Breast epithelium (tissue), 4 donors: ENCODE measurements at places on chromosomes 16 and 17.

GRCh38 chr17:79023886-79024771 lies at the start of gene C1QTNF1:
C1QTNF1 (plus strand) TSS chr17:79024169; CDS start chr17:79043969, 19,800 bp downstream.
- H3K27me3 ChIP-seq, result no peaks in the 10 kb centered on the region
- H3K27ac ChIP-seq, result peak within 1 kb of the TSS; percentile 77
- DNase-seq, result peak; percentile 66
- peak within 1 kb of the TSS; percentile 56 for H3K4me3 ChIP-seq
- H3K36me3 ChIP-seq, result no peaks in the 10 kb centered on the region

GRCh38 chr17:1035546-1036170 lies 38.7 kb downstream of the TIMM22 start:
- DNase-seq, result no peak
- H3K27ac ChIP-seq, result no peak overlapping the region
- peaks cover 17% of the 10 kb centered on the region for H3K4me1 ChIP-seq

DNA sequence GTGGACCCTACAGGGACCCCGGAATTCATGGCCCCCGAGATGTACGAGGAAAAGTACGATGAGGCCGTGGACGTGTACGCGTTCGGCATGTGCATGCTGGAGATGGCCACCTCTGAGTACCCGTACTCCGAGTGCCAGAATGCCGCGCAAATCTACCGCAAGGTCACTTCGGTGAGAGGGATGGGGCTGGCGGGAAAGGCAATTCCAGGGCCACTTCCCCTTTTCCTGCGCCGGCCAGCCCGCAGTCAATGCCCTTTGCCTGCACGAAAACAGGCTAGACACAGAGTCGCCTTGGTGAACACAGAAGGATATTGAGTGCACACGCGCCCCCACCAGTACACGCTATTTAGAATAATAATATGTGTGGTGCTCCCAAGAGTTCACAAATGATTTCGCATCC lies 4.0 kb downstream of the WNK4 start:
- DNase-seq, result no peak
- H3K27ac ChIP-seq, result no peak overlapping the region
- no peak overlapping the region for H3K4me3 ChIP-seq
- H3K36me3 ChIP-seq, result no peaks in the 10 kb centered on the region
- H3K27me3 ChIP-seq, result no peaks in the 10 kb centered on the region

DNA sequence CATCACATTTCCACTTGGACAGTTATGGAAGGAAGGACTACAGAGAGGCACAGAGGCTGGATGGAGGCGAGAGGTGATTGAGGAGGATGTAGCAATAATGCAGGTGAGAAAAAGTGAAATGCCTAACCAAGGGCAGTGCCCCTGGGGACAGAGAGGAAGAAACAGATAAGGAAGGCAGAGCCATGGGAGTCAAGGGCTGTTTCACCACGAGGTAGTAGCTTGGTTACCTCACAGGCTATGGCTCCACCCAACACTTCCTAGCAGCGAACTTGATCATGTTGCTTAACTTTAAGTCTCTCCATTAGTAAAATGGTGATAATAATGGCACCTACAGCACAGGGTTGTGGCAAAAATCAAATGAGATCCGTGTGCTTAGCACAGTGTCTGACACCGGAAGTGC lies 83.9 kb downstream of the YPEL2 start:
- H3K27ac ChIP-seq, result no peak overlapping the region
- H3K36me3 ChIP-seq, result no peaks in the 10 kb centered on the region
- DNase-seq, result no peak
- no peaks in the 10 kb centered on the region for H3K27me3 ChIP-seq
- H3K4me1 ChIP-seq, result no peaks in the 10 kb centered on the region

DNA sequence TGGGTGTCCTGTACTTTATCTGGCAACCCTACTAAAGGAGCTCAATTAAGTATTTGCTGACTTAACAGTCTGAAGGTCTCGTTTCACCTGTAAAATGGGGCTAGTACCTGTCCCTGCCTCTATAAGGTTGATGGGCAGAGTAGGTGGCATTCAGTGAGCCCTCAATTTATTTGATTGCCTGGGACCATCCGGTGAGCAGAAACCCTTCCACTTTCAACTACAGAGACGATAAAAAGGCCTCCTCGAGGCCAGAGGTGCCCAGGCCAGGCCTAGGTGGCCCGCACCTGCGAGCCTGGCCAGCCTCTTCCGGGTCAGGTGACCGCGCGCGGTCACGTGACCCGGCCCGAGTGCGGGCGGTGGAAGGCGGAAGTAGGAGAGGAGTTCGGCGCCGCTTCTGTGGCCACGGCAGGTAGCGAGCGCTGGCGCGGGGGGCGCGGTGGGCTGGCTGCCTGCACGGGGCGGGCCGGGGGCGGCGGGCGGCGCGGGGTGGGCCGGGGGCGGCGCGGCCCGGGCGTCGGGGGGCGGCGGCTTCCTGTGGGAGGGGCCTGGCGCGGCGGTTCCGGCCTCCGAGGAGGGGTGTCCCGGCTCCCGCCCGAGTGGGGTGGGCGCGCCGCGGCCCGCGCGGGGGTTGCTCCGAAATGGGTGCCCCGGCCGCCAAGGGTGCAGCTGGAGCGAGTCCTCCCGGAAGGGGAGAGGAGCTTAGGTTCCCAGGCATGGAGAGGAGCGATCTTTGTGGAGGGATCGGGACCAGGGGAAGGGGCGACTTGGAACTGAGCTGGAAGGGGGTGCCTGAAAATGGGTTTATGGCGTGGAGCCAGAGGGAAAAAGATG lies at the start of gene WWP2:
TSS of gene WWP2 (plus strand) at position 350 of the 831 bp plus-strand sequence. CDS start 24,679 bp downstream, outside the sequence.
- no peaks in the 10 kb centered on the region for H3K27me3 ChIP-seq
- peak; percentile 77 for DNase-seq
- H3K27ac ChIP-seq, result peak within 1 kb of the TSS; percentile 97
- peak within 1 kb of the TSS; percentile 91 for H3K4me3 ChIP-seq
- no peaks in the 10 kb centered on the region for H3K36me3 ChIP-seq

DNA sequence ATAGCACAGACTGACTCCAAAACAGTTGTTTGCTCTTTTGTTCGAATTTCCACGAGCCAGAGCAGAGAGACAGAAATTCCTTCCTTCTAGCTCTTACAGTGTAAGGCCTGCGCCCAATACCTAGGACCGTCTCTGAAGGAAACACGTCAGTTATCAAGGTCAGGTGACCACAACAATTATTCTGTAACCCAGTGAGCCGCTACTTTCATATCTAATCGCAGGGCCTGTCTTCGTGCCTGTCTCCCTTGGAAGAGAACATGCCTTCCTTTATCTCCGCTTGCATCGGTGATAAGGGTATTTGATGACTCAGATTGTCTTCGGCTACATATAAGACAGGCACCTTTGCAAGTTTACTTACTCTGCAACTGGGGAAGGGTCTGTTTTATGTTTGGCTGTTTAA lies 288.0 kb downstream of the MAF start:
- H3K27me3 ChIP-seq, result no peaks in the 10 kb centered on the region
- DNase-seq, result no peak
- no peak overlapping the region for H3K4me3 ChIP-seq
- no peaks in the 10 kb centered on the region for H3K4me1 ChIP-seq

DNA sequence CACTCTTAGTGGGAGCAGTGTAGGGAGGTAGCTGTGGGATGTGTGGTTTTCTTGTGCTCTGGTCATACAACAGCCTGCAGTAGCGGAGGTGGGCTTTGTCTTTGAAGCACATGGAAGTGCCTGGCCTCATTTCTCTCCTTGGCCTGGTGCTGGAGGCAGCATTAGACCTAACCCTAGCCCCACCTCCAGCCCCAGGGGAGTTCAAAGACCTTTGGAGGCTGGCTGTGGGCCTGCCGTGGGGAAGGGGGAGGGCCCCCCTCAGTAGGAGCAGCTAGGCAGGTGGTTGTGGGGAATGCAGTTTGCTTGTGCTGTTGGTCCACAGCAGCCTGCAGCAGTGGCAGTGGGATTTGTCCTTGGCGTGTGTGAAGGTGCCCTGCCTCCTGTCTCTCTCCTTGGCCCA lies 91.7 kb downstream of the BCAS3 start:
- no peaks in the 10 kb centered on the region for H3K27me3 ChIP-seq
- H3K27ac ChIP-seq, result no peak overlapping the region
- H3K36me3 ChIP-seq, result no peaks in the 10 kb centered on the region
- H3K4me1 ChIP-seq, result no peaks in the 10 kb centered on the region
- no peak for DNase-seq

DNA sequence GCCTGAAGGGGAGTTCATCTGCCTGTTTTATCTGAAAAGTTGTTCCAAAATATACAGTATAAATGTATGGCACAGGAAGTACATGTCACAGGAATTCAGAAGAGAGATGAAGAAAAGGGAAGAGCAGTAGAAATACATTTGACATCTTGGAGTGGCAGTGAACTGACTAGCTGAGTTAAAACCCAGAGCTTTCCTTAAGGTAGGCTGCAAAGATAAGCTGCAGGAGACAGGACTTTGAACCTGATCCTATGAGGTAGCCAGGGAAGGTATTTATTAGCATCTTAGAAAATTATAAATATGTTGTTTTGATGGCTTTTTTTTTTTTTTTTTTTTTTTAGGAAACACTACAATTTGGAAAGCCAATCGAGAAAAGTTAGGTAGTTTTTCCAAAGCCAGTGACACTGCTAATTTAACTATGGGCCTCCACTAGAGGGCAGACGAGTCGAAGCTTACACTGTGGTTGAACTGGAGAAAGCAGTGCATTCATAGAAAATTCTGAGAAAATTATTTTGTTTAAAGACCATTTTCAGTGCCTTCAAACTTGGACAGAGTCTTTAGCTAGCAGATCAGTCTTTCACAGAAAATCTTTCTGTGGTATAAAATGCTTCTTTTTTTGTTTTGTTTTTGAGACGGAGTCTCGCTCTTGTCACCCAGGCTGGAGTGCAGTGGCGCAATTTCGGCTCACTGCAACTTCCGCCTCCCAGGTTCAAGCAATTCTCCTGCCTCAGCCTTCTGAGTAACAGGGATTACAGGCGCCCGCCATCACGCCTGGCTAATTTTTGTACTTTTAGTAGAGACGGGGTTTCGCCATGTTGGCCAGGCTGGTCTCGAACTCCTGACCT lies 122.3 kb downstream of the SSH2 start:
- H3K4me1 ChIP-seq, result no peaks in the 10 kb centered on the region
- no peaks in the 10 kb centered on the region for H3K36me3 ChIP-seq
- no peak overlapping the region for H3K4me3 ChIP-seq
- H3K27me3 ChIP-seq, result no peaks in the 10 kb centered on the region
- H3K27ac ChIP-seq, result no peak overlapping the region

DNA sequence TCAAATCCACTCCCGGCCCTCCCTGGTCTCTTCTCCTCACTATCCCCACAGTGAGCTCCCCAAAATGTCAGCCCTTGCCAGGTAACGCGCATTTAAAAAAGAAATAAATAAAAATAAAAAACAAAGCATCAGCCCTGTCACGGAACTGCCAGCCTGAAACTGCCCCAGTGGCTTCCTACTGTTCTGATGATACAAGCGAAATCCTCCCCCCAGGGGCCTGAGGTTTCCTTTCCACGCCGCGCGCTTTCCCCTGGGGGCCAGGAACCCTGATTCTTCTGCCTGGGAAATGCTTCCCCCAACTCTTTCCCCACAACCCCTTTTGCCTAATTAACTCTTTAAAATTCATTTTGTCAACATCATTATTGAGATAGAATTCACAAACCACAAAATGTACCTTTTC lies 12.2 kb upstream of the RPH3AL start:
- no peak overlapping the region for H3K27ac ChIP-seq
- no peaks in the 10 kb centered on the region for H3K36me3 ChIP-seq
- no peaks in the 10 kb centered on the region for H3K4me1 ChIP-seq

DNA sequence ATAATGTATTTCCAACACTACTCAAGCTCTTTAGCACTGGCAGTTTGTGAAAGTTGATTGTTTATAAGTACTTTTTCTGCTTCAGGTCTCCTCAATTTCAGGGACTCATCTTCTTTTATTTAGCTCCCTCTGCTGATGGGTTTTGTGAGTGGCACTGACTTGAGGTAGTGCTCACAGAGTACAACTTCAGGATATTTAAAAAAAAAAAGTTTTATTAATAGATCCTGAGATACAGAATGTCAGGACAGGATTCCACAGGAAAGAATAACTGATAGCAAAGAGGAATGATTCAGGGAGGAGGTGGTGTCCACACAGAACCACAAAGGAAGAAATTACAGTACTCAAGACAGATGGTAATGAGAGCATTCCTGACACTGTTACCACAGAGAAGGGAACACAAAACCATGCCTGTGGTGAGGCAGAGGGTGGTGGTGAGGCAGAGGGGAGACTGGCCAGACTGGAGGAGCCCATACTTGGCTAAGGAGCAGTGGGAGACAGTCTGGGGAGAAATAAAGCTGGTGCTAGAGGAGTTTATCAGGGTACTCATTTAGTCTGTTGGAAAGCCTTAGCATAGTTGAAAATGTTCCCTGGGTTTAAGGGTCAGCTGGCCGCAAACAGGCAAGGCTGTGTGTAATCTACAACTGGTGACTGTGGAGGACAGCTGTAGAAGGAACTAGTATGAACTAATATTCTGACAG lies 63.7 kb downstream of the SPAG9 start:
- no peaks in the 10 kb centered on the region for H3K36me3 ChIP-seq
- H3K4me1 ChIP-seq, result no peaks in the 10 kb centered on the region
- no peak overlapping the region for H3K4me3 ChIP-seq
- DNase-seq, result no peak

DNA sequence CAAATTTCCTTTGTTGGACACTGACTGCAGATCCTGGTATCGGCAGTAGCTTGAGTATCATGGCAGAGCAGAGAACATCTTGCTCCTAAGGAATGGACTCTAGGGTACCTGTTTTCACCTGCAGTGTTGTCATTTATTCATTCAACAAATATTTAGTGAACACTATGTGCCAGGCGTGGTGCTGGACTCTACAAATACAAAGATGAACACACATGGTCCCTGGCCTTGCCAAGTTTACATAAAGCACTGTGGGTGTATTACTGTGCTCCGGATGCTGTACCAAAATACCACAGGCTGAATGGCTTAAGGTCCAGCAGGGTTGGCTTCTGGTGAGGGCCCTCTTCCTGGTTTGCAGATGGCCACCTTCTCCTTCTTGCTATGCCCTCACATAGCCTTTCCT lies 14.2 kb upstream of the CCR7 start:
- H3K4me1 ChIP-seq, result no peaks in the 10 kb centered on the region
- no peak for DNase-seq

- H3K36me3 ChIP-seq, result no peaks in the 10 kb centered on the region
- H3K4me3 ChIP-seq, result no peak overlapping the region
- no peaks in the 10 kb centered on the region for H3K27me3 ChIP-seq
- DNase-seq, result no peak
- H3K27ac ChIP-seq, result no peak overlapping the region
Observed at GRCh38 chr16:620700-621525, 9.9 kb upstream of the WFIKKN1 start.

- H3K36me3 ChIP-seq, result no peaks in the 10 kb centered on the region
- DNase-seq, result no peak
- H3K27me3 ChIP-seq, result no peaks in the 10 kb centered on the region
Observed at GRCh38 chr17:81132770-81133723, 32.3 kb upstream of the PVALEF start.
